Head of caudate nucleus (tissue), 42 donors: ENCODE measurements at places on chromosomes 2 and 18.

GRCh38 chr2:191023235-191023679 lies 9.3 kb upstream of the STAT1 start:
- DNase-seq, result no peak

- DNase-seq, result no peak
Measured at GRCh38 chr2:137333386-137334165, 568.2 kb downstream of the THSD7B start.

- no peak for DNase-seq
Measured at GRCh38 chr2:206804326-206804725, 38.9 kb downstream of the FASTKD2 start.

DNA sequence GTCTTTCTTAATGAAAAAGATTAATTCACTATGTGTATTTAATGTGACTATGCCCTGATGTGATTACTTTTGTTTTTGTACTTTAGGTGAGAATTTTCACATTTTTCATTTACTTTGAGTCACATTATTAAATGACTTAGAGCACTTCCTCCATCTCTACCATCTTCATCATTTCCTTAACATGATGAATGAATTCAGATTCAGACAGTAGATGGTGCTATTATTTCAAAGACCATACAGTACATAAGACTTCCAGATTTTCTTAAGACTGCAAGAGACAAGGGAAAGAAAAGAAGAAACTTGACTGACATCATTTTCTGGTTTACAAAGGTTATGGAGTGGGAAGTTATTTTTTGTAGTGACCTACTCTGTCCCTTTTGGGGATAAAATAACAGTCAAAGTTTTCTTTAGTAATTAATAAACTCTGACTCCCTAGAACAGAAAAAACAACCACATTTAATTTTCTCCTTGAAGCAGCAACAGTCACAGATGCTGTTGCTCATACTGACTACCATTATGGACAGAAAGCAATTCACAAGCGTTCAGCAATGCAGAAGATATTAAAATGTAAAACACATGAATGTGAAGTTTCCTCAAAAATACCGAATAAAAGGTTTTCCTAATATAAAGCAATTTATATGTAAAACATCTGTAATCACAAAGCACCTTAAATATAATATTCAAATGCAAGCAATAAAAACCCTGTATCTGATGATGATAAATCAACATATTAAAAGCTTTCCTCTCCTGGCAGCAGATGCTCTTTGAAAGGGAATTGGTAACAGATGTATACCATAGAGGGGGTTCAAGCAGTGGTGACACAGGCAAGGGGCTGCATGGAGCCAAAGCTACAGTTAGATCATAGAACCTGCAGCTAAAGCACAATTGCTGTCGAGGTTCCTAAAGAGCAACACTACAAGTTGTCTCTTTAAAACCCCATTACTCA lies 1010.9 kb upstream of the NXPH2 start:
- no peak for DNase-seq

GRCh38 chr18:13503836-13504235 lies 222.5 kb downstream of the FAM210A start:
- no peak for DNase-seq

- no peak for DNase-seq
Measured at GRCh38 chr2:7004636-7005035, 87.4 kb downstream of the RNF144A start.

DNA sequence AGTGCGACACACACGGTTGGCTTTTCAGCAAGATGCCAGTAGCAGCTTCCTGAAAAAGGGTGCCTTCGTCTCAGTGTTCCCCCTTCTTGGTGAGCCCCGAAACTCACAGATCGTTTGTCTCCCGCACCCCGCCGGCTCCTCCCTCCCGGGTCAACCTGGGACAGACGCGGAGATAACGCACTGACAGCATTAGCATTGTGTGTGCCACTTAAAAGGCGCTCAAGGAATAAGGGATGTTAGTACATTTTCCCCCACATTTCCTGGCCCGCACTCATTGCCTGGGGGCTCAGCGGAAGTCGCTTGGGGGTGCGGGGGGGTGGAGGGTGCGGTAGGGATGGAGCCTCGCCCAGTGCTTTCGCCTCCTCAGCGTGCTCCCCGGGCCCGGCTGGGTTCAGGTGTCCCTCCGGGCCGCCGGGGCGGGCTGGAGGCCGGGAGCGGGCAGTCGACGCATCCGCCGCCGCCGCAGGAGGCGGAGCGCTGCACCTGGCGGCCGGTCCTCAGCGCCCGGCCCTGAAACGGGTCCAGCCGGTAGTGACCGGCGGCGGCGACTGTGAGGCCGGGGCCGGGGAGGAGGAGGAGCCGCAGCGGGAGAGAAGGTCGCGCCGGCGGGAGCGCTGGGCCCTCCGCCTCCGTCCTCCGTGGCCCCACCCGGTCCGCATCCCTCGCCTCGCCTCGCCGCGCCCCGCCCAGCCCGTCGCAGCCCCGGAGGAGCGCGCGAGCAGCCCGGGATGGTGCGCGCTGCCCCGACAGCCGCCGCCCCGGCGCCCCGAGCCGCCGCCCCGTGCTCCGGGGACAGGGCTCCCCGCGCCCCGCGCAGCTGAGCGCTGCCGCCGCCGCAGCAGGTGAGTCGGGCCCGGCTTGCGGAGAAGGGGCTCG lies at the start of gene MFSD6:
MFSD6 (plus strand) TSS at position 694 of the 876 bp plus-strand sequence. CDS start 27,675 bp downstream, outside the sequence.
- DNase-seq, result peak; percentile 71

DNA sequence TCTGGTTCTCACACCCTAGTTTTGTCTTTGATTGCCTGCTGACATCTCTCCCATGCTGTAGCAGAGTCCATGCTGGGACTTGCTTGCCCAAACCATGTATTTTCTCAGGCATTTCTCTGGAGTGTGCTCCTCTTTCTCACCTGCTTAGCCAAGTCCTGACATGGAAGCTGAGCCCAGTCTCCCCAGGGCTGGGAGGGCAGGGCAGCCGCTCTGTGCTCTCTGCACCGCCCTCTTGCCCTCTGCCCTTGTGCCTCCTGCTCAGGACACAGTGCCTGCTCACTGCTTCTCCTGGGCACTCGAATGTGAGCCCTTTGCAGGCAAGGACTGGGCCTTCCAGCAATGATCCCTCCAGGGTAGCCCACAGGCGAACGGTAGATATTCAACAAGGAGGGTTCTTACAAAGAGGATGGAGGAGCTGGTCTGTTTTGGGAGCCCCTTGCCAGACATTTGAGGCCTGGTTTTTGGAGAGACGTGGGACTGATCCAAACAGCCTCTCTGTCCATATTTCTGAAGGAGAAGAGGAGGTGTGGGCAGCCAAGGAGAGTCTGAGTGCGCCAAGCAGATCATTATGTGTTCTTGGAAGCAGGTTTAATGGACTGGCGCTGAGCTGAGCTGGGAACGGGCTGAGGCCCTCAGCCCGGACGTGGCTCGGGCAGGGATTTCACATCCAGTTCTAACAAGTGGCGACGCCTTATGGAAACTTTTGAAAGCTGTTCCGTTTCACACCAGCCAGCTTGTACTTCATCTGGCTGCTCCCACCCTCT lies 4.0 kb downstream of the SLC14A2 start:
- DNase-seq, result peak; percentile 11

DNA sequence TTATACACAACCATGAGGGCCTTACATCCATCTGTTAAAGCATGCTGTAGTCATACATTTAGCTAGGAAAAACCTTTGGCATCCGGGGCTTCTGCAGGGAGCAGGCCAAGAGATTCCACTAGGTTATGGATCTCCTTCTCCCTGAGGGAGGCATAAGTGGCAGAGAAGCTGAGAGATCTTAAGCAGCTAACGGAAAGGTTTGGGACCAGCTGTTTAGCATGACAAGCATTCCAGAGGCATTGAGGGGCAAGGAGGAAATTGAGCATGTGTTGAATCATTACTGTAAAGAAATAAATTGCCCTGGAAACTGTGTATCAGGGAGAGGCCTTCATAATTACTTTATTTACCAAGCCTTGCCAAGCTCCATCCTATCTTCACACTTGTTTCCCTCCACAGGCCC lies 643.1 kb downstream of the CNTNAP5 start:
- no peak for DNase-seq

DNA sequence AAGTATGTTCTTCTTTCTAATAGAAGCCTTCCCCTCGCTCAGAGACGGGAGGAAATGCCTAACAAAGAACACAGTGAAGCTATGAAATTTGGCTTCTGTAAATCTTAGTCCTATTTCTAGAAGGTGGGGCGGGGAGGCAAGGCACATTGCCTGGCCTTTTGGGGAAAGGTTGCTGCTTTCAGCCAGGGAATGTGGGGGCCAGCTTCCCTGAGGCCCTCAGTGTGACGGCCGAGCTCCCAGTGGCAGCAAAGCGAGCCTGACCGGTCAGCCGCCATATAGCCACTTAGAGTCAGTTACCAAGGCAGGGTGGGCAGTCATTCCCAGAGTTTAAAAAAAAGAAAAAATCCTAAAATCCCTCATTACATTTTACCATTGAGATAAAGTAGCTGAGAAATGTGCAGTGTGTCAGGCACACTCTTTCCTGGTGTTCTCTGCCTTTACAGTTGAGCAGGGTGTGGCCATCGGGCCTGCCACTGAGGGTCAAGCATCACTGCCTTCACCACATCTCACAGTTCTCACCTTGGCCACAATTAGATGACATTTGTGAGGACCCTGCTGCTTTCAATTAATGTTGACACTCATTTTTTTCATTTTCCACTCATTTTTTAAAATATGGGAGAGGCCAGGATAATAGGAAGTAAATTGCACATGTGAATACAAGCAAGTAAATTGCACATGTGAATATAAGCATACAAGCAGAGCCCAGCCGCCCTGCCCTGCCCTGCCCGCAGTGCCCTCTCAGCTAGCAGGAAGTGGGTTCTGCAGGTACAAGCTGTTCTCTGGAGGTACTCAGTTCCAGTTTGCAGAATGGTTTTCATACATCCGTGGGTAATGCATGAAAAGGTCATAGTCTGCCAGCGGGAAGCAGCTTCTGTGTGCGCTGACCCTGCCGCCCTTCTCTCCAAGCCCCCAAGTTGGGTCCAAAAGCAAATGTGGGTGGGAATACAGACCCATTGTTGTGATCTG lies 76.9 kb downstream of the WDSUB1 start:
- DNase-seq, result no peak

GRCh38 chr2:127658146-127658545 lies 12.2 kb downstream of the GPR17 start:
- DNase-seq, result no peak

GRCh38 chr18:1053331-1054315 lies 149.0 kb downstream of the ADCYAP1 start:
- DNase-seq, result no peak

DNA sequence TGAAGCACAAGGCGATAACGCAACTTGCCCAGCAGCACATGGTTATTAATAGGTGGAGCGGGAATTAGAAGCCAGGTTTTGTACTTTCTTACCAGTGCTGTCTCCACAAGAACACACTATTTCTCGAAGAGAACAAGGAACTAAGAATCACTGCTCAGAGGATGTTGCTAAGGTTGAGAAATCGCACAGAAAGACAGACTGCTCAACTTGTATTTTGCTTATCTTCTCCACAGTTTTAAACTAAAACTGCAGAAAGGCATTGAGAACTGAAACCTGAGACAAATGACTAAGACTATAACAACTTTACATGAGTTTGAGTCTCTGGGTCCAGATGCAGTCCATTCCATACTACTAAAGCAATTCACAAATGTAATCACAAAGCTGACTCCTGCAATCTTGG lies 6.2 kb downstream of the PRKD3 start:
- DNase-seq, result no peak

DNA sequence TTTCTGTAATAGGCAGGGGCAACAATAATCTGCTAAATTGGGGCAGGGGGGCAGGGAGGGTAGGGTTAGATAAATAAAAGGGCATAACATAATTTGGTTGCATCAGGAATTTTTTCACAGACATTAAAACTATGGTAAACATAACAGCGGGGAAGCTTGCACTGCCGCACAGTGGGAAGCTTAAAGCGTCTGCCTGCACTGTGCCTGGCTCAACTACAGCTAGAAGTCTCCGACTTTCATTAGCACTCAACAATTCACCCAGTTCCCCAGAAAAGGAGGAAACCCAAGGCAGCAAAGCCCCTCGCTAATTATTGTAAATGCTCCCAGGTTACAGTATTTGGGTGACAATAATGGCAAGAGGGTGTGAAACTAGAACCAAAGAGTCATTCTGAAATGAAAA lies 562.9 kb downstream of the ARHGAP15 start:
- DNase-seq, result no peak

- peak; percentile 83 for DNase-seq
Measured at GRCh38 chr2:133674433-133675331, 106.4 kb upstream of the NCKAP5 start.

DNA sequence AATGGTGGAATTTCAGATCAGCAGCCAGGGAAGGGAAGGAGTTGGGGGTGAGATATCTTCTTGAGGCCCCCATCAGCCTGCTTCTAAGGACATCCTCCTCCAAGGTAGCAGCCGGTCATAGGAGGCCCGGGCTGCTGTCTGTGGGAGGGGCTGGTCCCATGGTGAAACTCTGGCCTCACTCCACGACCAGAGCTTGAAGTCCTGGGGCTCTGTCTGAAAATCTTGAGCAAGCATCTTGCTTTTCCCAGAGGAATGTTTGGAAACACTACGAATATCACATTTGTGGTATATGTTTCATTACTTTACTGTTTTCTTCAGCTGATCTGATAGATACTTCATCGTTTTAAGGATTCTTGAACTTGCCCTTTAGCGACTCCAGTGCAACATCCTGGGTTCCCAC lies 103.7 kb downstream of the CTAGE1 start:
- DNase-seq, result no peak

GRCh38 chr2:7830616-7831015 lies 851.2 kb upstream of the ID2 start:
- no peak for DNase-seq

GRCh38 chr2:239797316-239797715 lies 227.8 kb downstream of the NDUFA10 start:
- DNase-seq, result no peak

DNA sequence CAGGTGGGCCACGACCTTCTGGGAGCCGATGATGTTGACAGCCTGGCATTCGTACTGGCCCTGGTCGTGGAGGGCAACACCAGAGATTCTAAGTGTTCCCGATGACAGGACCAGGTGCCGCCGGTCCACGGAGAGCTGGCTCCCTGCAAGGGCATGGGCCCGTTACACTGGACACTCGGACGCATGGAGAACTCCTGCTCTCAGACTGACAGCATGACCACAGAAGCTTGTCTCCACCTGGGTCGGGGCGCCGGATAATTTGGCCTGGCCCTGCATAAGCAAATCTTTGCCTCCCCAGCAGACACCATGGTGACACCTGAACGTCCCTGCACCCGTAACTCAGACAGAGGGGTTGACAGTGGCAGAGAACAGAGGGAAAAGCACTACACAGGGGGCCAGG lies 80.7 kb downstream of the PXDN start:
- no peak for DNase-seq

DNA sequence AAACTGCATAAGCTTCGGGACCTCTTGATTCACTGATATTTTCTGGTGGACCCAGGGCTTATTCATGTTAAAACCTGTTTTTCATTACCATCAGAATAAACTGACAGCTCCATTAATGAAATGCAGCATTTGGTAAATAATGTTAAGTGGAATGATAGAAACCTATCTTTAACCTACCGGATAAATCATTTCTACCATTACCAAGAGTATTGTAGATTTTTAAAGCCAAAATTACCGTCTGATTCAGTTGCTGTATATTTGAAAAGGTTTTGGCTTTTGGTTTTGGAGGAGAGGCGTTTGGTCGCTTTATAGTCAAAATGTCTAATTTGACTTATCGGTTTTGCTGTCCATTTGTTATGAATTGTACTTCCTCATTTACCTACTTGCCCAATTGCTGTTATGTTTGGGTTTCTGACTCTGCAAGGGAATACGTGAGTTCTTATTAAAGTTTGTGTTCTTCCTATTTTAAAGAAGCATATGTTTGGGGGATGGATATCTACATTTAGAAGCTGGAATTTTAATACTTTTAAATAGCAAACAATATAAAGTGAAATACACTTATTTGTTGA lies 1.0 kb upstream of the CUL3 start:
- no peak for DNase-seq
